Lower lobe of right lung (tissue), 2 donors: ENCODE measurements at places on chromosomes 7 and 10.

DNA sequence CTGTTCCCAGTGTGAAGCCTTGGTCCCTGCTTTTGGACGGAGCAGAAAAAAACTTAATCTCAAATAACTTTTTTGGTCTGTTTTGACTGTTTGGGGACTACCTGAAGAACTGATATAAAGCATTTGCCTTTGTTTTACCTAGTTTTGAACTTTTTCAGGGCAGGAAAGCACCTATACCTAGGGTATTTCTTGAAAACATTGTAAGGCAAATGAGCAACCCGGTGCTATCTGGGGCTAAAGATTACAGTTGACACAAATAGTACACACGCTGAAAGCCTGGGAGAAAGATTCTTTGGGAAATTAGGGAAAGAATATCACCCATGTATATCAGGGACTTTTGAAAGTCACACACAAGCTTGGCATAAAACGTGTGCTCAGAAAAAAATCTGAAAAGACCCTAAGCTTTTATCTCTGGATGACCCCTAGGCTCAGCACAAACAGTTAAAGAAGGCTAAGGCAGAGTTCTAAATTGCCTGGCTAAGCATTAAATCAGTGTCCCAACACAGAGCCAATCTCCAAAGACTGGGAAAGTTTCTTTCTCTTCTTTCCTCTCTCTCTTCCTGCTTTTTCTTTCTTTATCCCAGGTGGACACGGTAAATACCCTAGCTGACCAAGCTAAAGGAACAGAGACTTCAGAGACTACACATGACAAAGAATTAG lies 389.8 kb downstream of the SH2D4B start:
- no peak for DNase-seq

DNA sequence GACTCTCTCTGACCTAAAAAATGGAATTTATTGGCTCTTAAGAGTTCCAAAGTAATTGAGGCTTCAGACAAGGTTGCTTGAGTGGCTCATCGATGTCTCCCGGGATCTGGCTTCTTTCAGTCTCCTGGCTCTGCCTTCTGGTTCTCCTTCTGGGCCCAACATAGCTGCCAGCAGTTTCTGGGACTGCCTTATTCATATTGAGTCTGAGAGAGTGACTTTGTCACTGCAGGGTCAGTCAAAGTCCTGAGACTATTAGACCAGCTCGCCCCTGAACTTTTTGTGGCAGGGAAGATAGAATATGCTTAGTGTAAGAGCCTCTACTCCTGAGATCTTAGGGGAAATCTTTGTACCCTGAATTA lies 94.0 kb downstream of the MMRN2 start:
- DNase-seq: no peak

DNA sequence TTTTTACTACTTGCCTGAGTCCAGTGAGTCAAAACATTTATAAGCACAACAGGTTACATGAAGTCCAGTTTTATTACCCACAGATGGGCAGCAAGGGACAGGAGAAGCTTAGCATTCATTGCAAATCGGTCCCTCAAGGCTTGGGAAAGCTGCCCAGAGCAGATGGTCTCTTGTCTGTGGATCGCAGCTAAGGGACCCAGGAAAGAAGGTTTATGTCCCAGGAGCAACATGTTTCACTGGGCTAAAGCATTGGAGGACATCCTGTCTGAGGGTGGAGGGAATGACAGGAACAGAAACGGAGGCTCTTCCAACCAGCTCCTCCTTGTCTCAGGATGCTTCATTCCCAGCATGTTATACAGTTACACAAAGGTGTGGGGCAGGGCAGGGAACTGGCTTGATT lies 39.3 kb downstream of the TRIM24 start:
- DNase-seq: no peak

- DNase-seq: peak; percentile 69
These were observed 277.6 kb downstream of the REEP3 start for GRCh38 chr10:63798599-63799498.
